ENCODE measurements at places on chromosomes 3 and 15.

DNA sequence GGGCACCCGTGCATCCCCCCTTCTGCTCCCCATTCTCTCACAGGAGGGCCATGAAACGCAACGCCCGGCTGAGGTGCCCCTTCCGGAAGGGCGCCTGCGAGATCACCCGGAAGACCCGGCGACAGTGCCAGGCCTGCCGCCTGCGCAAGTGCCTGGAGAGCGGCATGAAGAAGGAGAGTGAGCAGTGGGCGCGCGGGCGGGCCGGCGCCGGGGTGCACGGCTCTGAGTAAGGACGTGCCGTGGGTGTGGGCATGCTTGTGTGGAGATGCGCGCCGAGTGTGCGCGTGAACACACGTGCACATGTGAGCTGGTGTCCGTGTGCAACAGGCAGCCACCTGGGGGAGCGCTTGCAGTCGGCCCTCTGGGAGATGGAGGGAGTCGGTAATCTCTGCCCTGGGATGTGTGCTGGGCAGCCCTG is 28.1 kb downstream of the NR1I2 start:
- DNase-seq: peak; percentile 66

DNA sequence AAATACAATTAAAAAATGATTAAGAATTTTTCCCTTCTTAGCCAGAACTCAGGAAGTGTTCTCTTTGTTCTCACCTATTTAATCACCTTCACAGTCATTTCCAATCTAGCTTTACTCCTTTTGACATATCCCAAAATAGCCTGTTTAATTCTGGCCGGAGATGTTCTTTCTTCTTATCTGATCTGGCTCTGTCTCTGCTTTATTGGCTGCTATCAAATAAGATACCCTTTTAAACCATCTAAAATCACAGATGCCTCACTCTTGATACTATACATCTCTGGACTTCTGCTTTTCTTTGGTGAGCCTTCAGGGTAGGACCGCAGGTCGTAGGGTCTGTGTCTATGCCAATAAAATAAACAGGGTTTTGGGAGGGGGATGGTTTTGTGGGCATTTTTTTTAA is 319.2 kb upstream of the SEMA6D start:
- no peak for DNase-seq

DNA sequence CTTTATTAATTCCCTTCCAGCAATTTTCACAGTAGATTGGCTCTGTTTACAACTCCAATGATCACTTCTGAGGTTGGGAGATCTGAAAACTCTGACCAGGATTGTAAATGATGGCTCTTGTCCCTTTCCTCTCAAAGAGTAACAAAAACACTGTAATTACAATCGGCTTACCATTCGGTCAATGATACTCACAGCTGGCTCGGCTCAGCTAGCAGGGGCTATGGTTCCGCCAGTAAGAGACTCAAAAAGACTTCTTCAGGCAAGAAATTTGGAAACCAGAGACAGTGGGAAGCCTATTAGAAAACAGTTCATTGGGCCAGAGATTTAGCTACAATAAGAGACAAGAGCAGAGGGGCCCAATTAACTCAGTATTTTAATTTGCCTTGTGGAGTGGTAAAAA is 96.6 kb downstream of the LRRC3B start:
- DNase-seq: no peak

DNA sequence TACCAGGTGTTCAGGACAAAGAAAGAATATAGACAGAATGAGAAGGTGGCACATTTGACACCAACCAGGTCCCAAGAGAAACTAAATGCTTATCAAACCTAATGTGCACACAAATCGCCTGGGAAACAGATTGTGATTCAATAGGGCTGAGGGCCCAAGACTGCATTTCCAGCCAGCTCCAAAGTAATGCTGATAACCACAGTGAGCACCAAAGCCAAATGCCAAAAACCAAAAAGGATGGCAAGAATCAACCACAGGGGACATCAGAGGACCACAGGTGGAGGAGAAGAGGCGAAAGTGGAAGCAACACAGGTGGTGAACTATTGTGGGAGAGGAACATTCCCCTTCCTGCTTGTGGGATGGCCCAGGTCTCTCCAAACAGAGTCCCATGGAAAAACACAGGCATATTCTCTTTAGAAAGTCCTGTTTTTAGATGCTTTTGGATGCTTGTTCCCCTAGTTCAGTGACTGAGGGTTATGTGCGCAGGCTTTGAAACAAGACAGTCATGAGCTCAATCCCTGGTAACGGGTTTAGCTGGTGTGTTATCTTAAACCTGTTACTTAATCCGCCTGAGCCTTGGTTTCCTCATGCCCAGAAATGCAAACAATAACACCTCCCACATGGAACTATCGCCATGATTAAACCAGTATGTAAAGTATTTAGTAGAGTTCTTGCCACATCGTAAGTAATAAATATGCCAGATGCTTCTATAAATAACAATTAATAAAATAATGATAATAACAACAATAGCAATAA is 241.7 kb downstream of the ATP8B4 start:
- DNase-seq: no peak

DNA sequence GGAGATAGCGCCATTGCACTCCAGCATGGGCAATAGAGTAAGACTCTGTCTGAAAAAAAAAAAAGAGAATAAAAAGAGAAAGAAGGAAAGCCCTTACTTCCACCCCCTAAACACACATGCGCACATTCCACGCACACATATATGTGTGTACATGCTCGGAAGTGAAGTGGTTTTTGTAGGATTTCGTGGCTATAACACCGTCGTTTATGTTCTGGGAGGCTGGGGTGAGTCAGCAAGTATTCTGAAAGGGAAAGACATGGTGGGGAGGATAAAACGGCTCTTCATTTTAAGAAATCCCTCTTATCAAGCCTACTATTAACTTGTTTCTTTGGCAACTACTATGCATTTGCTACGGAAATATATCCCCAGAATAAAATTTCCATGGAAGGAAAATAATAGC is 422.8 kb upstream of the TBL1XR1 start:
- DNase-seq: no peak

DNA sequence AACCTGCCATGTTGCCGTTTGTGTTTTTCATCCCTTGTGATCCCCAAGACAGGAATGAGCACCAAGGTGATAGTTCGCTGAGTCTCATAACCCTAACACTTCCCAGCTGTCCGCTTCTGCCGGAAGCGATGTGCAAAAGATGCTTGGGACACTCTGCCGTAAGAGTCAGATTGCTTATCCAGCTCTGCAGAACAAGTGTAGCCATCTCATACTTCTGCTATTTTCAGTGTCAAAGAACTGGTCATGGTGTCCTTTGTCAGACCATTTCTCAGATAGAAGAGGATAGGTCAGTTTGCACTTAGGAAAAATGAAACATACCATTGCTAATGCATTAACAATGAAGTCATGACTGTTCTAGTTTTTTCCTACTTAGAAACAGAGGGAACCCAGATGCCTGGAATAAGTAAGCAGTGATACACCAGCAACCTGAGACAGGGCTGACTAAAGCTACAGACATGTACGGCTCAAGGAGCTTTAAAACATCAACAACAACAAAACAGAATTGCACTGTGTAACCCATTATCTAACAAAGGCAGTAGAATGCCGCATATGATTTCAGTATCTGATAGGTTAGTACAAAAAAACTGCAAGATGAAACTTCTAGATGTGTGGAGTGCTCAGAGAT is 134.0 kb upstream of the IL12A start:
- no peak for DNase-seq

DNA sequence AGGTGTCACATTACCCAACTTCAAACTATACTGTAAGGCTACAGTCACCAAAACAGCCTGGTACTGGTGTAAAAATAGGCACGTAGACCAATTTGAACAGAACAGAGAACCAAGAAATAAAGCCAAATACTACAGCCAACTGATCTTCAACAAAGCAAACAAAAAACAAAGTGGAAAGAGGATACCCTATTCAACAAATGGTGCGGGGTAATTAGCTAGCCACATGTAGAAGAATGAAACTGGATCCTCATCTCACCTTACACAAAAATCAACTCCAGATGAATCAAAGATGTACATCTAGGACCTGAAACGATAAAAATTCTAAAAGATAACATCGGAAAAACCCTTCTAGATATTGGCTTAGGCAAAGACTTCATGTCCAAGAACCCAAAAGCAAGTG is 13.1 kb downstream of the PEAK1 start:
- no peak for DNase-seq

DNA sequence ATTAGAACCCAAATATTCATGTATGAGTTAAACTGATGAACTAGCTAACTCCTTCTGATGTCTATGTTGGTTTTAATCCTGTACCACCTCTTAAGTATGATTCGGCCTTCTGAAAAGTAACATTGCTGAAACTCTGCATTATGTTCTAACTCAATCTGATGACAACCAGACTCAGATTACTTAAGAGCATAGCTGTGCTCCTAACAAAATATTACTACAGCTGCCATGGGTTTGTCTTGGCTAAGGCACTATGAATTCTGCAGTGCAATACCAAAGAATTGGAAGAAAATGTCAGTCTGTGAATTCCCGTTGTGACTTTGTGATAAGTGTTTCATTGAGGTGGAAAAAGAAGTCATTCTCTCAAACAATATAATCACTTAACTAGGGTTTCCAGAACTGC is 224.4 kb downstream of the ZMAT3 start:
- DNase-seq: no peak

DNA sequence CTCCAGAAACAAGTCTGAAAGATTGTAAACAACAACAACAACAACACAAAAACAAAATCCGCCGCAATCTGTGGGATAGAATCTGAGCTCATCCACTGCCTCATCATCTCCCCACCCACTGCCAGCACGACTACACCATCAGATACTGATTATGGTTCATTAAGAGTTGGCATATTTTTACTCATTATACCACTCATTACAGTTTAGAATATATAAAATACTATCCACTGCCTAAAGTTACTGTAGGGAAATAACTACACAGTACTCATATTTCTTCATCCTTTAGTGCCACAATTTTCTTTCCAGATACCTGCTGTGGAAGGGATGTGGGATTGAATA is 152.5 kb upstream of the PEX5L start:
- no peak for DNase-seq

All from stimulated activated naive CD8-positive, alpha-beta T cell treated with anti-CD3 and anti-CD28 coated beads, Interleukin-15, amount 100 ng/mL, for 72 hours (primary cell).